Uterus (tissue), 4 donors: ENCODE measurements at places on chromosomes 3 and 15. TPM values are rescaled to one million over a fixed set of nuclear protein-coding genes. Genes with fewer than 3 reads are reported as not detected.

DNA sequence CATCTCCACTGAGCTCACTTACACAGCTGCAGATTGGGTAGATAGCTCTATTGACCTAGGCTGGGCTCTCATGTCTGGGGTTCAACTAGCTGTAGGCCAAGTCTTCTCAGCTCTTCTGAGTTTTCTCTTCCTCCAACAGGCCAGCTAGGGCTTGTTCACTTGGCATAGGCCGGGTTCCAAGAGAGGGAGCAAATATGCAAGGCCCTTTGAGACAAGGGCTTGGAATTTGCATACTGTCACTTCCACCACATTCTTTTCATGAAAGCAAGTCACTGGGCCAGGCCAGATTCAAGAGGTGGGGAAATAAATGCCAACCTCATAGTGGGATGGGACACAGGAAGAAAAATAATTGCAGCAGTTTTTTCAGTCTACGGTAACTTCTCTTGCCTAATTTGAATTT, 25.2 kb downstream of the PIGB start:
- DNase-seq: no peak

The CDCP1 gene
- 1.8 TPM for total RNA-seq

DNA sequence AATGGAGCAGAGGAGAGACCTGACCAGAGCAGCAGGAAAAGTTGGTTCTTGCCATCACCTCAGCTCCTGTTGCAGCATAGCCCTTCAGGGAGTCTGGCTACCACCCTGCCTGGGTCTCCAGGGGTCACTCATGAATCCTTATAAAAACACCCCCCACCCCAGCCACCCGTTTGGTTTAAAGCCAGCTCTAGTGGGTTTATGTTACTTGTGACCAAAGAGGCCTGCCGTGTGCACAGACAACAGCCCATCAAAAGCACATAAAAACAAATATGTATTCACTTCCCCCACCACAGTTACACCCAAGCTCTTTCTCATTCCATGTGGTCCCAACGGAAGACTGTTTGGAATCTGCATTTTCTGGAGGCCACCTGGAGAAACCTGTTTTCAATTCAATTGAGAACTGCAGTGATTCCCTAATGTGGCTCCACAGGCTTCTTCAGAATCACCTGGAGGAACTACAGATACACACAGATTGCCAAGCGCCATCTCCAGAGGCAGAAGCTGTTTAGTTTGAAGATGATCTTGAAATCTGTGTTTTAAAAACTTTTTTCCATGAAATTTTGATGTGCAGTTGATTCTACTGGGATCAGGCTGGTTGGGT, 13.8 kb downstream of the FOXL2 start:
- no peak for DNase-seq

DNA sequence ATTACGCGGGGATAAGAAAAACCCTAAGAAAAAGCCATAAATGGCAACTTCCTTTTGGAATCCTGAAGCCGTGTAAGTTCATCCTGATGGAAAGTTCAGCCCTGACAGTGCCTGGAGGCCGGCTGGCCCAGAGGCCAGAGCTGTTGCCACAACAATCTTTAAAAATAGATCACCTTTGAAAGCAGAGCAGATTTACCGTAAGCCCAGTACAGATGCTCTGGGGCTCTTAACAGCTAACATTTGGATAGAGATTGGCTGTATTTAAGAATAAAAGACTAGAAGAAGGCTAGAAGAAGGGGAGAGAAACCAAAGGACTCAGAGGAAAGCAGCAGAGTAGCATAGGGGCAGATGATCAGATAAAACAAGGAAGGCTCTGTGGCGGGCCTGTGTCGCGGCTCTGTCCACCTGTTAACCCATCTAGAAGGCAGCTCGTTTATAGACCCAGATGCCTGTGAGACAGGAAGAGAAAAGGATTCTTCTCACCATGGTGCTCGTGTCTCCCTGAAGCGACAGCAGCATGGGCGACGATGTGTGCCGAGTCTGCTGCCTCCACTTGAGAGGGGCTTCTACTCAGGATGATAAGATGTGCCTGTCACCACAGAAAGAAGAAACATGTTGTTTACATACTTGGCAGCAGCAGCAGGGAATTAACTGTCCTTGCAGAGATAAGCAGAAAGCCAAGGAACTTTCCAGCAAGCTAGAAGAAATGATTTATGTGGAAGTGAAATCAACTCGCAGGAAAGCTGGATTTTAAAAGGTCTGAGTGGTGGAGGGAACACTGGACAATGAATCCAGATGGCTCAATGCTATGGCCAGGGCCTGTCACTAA, 69.9 kb downstream of the SYNM start:
- no peak for DNase-seq

DNA sequence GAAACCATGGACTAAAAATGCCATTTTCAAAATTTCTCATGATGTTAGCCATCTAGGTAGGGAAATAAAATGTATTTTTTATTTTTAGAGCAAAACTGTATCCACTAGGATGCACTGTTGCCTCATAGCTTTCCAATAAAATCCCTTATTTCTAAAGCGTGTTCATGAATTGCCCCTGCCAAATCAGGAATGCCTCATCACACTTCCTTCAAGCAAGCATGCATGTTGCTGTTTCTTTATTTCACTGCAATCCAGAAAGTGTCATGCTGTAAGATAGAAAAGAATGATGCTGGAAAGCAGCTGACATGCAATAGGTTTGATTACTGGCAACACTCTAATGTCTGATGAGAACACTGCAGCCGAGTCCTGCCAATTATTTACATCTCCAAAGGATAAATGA, 239.5 kb downstream of the CHL1 start:
- no peak for DNase-seq

The ZXDC gene
- 18.5 TPM for total RNA-seq

DNA sequence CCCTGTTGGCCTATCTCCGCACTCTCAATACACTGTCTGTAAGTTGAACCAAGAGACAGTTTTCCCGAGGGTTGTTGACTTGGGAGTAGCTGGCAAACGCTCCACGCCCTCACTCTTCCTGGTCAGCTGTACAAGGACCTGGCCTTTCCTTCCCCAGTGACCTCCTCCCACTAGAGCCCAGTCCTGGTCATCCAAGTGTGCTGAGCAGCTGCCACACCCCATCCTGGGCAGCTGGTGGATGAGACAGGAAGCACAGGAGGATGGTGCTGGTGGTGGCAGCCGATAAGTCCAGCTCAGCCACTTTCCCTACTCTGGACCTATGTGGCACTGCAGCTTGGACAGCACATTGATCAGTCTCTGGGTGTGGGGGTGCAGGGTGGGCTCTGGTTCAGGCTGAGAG, 19.8 kb downstream of the PFKFB4 start:
- DNase-seq: no peak

The CHDH gene
- 1.8 TPM for total RNA-seq

The PFN2 gene
- total RNA-seq: 206 TPM

The PBRM1 gene
- total RNA-seq: 81.5 TPM

- DNase-seq: no peak
Observed at GRCh38 chr3:188583341-188584161, 429.6 kb downstream of the LPP start.

The GPR149 gene
- not detected for total RNA-seq
